ENCODE measurements at places on chromosomes 7 and 10.

DNA sequence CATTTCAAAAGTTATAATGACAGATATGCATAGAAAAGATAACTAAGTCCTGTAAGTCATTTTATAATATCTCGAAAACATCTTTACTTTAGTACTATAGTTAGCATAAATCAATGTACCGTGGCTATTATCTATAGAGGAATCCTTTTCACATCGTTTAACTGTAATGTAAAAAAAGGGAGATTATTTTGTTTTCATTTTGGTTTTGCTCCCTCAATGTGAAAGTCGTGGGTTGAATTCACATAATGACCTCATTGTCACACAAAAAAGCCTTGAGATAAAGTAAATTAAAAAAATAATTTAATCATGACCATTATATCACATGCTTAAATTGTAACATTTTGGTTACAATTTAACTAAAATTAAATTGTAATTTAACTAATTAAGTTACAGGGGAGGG is 560.5 kb upstream of the POT1 start:
- no peak for DNase-seq

- DNase-seq, result no peak
Observed at GRCh38 chr10:86341361-86341811, 25.2 kb downstream of the GRID1 start.

DNA sequence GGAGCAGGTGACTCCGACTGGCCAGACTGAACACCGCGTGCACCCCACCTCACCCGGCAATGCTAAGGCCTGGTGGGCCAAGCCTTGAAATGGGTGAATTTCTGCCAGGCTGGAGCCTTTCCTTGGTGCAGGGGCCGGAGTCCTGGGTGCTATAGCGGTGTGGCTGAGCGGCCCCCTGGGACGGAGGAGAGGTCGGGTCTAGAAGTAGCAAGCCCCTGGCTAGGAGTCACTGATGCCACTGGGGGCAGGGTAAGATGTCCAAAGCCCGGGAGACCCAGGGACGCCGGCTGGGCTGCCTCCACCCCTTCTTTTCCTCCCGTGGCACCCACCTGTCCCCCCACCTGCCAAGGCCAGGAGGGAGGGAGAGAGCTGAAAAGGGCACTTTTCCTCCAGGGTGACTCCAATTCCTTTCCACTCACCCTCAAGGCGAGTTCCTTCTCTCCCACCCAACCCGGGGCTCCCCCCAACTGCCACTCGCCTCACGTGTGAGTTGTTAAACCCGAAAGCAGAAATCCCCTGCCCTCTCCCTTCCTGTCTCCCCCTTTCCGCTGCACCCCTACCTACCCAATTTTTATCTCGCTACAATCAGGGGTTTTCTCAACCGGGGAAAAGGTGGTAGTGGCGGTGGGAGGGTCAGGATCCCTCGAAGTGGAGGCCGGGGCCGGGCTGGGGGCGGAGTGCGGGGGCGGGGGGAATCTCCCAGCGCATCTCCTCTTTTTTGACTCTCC is 6.0 kb upstream of the GATA3 start:
- no peak for DNase-seq

DNA sequence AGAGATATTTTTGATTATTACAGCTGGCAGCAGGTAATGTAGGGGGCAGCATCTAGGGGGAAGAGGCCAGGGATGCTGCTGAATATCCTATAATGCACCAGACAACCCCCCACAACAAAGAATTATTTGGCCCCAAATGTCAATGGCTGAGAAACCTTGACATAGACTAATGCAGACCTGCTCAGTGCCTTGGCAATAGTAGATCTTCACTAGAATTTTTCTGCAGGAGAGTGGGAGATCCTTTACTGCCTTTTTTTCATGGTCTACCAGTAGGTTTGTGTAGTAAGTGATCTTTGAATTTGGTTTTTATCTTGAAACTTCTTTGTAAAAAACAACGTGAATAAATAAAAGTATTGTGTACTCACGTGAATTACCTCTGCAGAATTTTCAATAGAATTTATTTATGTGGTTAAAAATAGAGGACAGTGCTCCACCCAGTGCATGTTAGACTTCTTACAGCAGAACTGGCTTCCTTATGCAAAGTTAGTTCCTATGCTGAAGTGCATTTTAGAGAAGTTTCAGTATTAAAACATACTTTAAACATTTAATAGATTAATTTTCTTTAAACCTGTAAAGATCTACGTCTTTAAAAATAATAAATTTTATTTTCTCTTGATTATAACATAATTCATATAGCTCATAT is 199.6 kb upstream of the HDAC9 start:
- no peak for DNase-seq

- DNase-seq, result no peak
Observed at GRCh38 chr7:36157527-36158320, 4.7 kb downstream of the EEPD1 start.

- no peak for DNase-seq
Observed at GRCh38 chr7:93958216-93958615, 36.7 kb downstream of the GNG11 start.

GRCh38 chr10:124002391-124003069 is 90.9 kb downstream of the CHST15 start:
- no peak for DNase-seq

GRCh38 chr10:12709521-12709963 is 292.0 kb downstream of the CCDC3 start:
- peak; percentile 46 for DNase-seq

DNA sequence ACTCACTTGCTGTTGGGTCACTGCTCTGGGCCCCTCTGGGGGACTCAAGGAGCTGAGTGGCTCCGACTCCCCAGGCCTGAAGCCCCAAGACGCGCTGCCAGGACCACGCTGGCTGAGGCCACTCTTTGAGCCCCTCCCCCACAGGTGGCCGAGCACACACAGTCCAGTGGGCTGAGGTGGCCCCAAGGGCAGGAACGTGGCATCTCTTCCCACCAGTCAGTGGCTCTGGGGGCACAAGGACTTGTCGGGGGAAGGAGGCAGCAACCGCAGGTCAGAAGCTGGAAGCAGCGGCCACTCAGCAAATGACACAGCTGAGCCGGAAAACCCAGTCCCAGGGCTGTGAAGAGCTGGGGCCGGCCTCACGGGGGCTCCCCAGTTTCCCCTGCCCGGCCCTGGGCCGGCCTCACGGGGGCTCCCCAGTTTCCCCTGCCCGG is 24.1 kb downstream of the GRIFIN start:
- DNase-seq, result no peak

DNA sequence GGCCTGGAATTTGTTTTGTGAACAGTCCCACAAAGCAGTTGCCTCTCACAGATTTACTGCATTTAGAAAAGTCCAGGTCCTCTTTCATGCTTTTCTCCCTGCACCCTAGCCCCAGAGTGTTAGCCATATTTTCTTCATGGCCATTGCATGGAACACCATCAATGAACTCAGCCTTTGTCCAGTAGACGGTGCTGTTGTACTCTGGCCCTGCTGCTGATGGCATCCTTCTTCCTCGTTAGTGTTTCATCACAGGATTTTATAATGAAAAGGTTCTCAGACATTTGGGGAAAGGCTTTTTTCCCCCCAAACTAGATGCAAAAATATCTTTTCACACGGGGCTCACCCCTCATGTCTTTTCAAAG is 93.0 kb upstream of the SLC25A13 start:
- DNase-seq, result peak; percentile 59

- no peak for DNase-seq
Observed at GRCh38 chr10:34506786-34507185, 308.3 kb downstream of the PARD3 start.

- DNase-seq, result peak; percentile 43
Observed at GRCh38 chr7:107593025-107593410, 13.0 kb downstream of the BCAP29 start.

GRCh38 chr7:26151953-26152781 is at the start of gene NFE2L3:
Gene NFE2L3, plus strand, starts transcription at chr7:26152198. Its CDS starts 301 bp downstream, at chr7:26152499.
- DNase-seq, result peak; percentile 79

DNA sequence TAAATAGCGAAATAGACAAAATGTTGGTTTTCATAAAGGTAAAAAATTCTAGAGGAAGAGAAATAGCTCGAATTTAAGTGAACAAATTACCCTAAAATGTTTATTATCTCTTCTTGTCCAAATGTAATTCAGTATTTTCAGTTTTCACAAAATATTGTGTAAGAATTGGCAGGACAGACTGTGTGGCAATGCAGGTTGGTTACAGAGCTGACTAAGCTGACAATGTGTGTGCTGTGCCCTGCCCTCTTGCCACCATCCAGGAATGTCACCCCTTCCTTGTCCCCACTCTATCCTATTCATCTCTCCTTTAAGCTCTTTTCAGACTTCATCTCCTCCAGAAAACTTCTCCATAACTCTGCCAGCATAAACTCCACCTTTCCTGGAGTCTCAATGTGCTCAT is 46.1 kb downstream of the COL28A1 start:
- peak; percentile 13 for DNase-seq

- no peak for DNase-seq
Observed at GRCh38 chr7:151905353-151905752, 28.4 kb upstream of the PRKAG2 start.

GRCh38 chr10:103246324-103246723 is 637 bp downstream of the RPEL1 start:
- DNase-seq, result no peak

DNA sequence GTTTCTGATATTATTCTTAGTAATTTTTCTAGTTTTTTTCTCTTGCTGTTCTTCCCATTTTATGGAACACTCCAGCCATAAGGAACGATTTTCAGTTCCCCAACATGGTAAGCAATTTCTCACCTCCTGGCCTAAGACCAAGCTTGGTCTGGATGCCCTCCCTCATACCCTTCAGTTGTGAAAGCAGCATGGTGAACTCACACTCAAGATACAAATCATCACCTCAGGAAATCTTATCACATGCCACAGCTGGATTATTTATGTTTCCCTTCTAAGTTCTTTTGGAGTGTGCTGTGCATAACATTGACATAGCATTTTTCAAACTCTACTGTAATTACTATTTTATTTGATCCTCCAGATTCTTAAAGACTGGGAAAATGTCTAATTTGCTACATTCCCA is 216.6 kb downstream of the AGMO start:
- peak; percentile 4 for DNase-seq

DNA sequence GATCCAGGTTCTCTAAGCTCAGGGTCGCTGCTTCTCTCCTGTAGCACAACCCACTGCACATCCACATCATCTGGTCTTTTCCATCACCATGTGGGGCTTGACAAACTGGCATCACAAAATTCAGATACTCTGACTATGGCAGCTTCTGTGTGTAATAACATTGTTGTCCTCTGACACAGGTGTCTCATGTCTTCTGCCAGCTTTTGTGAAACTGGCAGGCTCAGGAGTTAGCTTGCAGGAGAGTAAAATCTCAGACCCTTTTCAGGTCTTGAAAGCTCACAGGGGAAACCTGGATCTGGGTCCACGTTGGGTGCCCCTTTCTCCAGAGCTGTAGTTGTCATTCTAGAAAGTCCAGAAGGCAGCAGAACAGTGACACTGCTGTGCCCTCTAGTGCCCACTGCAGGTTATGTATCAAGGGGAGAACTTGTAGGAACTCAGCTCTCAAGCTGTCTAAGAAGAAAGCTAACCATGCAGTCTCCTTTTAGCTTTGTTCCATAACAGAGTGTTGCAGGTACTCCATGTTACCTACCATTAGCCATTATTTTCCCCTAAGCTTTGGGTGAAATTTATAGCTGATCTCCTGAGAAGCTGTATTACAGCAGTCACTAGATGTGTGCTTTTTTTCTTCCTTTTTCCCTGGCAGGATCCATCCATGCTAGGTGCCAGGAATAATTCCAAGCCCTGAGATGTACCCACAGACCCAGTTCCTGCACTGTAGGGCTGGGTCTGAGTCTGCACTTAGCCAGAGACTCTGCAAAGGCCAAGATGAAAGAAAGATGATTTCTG is 102.7 kb downstream of the ZNF248 start:
- no peak for DNase-seq

DNA sequence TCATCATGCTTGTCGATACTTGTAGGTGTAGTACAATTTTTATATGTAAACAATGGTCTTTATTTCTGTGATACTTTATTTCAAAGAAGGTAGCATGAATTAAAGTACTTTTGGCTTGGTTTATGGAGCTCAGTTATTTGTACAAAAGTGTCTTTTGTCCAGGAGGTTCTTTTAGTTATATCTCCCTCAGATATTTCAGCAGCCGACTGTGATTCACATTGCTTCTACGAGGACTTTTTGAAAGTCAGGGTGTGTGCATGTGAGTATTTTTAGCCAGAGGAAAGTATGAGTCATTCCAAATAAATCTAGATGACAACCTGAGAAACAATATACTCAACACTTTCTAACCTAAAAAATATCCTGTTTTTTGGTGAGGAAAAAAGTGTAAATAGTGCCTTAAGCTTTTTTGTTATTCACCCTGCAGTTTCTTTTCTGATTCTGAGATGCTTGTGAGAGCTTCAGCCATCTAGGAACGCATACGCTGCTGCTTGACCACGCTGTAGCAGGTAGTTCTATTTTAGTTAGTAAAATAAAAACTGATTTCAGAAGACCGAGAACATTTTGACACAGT is 595 bp upstream of the SUN1 start:
- DNase-seq, result peak; percentile 86

DNA sequence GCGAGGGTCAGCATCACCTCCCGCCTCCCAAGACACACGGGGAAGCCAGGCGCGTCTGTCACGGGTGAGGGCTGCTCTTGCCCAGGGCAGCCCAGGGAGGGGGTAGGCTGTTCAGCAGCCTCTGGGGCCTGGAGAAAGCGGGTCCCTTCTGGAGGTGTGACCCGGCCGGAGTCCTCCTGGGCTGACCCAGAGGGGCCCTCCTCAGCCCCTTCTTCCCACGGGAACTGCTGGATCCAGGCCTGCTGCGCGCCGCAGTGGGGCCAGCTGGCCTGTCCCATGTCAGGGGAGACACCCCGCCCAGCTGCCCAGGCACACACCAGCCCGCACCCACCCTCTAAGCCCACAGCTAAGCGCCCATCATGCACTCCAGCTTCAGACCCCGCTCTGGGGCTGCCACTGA is 41.8 kb downstream of the INSIG1 start:
- no peak for DNase-seq

DNA sequence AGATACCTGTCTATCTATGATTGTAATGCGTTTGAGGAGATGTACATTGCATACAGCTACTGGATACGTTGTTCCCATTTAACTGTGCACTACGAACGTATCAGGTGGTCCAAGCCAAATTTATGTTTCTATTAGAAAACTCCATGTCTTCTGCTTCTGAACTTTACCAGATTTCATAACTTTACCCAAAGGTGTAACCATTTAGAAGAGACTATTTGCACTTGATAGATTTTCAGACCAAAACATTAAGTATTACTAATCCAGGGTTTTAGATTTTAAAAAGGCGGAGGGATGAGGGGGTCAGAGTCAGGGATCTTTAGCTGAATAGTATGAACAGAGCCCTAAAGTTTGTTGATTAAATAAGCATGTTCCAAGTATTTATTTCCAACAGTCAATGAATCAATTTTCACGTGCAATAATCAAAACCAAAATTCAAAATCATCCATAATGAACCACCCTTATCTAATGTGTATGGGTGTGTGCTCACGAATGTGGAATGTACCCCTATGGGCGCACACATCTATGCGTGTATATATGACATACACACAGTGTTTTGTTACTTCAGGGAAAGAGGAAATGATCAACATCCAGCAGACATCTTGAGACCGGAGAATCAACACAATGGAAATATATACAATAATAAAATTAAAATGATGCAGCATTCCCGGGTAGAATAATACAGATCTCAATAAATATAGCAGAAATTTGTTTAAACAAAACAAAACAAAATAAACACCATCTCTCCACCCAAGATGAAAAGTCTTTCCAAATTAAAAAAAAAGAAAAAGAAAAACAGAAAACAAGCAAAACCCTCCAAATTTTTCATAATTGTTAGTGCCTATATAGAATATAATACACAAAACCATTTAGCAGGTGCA is 3.4 kb downstream of the FEZF1 start:
- DNase-seq, result no peak
